MG63 (cell line): ENCODE measurements at places on chromosomes 5 and 9.

DNA sequence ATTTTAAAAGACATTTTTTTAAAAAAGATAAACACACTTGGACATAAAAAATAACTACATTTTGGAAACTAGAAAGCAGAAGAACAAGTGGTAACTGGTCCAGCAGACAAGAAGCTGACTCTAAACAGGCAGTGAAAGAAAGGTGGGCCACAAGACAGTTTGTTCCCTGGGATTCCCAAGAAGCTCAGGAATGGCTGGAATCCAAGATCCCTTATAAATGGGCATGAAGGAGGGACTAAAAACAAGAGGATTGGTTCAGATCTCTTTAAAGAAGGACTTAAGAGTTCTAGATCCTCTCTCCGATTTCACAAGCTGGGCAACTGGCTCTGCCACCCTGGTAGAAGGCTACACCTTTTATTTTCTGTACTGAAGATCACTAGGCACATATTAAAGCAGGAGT lies 102.8 kb downstream of the ARL15 start:
- DNase-seq: no peak

GRCh38 chr9:115946530-115946929 lies 207.1 kb upstream of the PAPPA start:
- no peak for DNase-seq

DNA sequence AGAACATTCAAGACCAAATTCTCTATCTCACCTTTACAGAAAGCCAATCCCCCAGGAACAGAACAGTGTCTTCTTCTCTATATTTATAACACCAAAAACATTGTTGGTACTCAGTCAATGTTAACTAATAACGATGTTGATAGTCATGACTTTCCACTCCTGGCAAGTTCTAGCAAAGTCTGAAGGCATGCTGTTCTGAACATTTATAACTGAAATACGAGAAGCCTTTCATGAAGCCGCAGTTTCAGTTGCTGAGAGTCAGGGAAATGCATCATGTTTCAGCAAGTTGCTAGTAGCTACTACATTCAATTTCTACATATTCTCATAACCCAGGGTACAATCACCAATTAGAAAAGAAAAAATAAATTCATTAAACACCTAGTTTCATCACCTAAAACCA lies 301.4 kb downstream of the PDE4D start:
- no peak for DNase-seq

DNA sequence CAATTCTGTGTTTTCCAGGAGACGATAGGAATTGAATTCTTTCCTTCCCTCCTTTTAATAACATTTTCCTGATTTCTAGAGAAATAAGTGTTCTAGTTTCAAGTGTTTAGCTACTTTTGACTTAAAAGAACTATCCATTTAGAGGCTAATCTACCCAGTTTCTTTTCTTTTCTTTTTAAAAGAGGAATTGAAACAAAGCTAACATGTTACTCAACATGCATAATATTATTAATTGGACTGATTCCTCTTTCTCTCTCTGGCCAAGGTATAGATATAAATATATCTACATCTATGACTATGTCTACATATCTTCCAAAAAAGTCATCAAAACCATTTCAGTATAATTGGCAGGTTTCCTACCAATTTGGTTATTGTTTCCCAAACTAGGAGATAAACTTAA lies 309.8 kb downstream of the TRPM3 start:
- DNase-seq: no peak

- peak; percentile 100 for DNase-seq
Observed at GRCh38 chr9:35905912-35906679, at the start of gene HRCT1. TSS of gene HRCT1 (plus strand) at chr9:35906202. CDS start at chr9:35906288, 86 bp downstream.

- DNase-seq: no peak
Observed at GRCh38 chr9:104988539-104988938, 60.6 kb upstream of the ABCA1 start.

DNA sequence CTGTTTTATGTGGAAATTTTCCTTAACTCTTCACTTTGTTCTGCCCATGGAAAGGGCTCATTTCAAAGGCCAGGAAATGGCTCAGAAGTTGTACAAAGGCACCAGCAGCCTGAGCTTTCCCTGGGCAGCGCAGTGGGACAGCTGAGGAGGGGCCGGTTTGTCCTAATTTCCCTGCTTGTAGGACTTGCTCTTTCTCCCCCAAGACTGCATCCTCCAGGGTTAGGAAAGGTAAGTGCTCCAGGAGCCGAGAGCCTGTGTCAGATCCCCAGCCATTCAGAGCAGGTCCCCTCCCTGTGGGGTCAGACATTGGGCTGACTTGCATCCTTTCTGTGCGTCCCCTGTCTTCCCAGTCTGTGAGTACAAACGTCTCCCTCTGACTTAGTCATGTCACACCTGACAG lies 43.5 kb downstream of the AGXT2 start:
- DNase-seq: no peak

- DNase-seq: no peak
Observed at GRCh38 chr5:122009436-122009835, 47.7 kb downstream of the SRFBP1 start.

DNA sequence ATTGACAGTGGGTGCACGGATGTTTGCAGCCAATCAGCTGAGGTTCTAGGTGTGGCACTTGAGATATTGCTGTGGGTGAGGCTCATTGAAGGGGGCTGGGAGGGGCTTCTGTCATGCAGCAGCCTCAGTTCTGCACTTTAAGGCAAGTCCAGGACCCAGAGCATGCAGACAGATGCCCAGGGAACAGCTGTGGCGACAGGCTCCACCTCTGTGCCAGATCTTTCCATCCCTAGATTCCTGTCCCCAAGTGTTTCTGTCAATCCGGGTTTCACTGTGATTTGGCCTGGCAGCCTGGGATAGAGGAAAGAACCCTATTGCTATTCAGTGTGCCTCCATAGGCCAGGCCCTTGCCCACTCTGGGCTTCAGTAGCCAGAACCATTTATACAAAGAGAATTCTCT lies 20.8 kb upstream of the CERCAM start:
- no peak for DNase-seq

GRCh38 chr9:38208206-38208901 lies 139.3 kb upstream of the SHB start:
- no peak for DNase-seq

GRCh38 chr9:85700330-85700729 lies 41.4 kb downstream of the AGTPBP1 start:
- DNase-seq: no peak

DNA sequence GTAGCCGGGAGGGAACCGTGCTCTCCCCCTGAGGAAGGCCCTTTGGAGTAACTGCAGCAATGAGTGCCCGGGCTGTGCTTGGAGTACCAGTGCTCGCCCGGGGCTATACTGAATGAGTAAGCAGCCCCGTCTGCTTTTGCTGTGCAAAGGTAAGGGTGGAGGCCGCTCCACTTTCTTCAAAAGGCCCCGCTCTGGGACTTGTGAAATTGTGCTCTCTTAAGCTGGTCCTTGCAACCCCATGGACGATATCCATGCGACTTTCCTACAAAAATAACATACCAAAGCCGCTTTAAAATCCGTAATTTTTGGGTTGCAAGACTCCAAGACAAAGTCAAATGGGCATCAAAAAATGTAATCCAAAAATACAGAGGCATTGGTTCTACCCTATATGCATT lies 578 bp upstream of the TNFAIP8 start:
- DNase-seq: no peak

DNA sequence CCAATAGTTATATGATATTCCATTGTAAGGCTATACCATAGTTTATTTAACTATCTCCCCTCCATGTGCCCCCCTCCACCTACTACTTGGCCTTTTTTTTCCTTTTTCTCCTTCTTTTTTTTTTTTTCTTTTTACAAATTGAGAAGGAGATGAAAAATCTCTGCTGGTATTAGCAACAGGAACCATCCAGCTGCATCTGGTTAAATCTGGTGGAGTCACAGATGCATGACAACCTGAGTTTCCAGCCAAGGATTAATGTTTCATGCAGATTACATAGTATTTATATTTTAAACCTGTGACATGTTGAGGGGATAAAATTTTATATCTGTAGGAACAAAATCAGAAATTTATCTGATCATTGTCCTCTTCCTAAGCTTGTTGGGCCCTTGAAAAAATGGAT lies 128.5 kb upstream of the IQGAP2 start:
- DNase-seq: no peak

DNA sequence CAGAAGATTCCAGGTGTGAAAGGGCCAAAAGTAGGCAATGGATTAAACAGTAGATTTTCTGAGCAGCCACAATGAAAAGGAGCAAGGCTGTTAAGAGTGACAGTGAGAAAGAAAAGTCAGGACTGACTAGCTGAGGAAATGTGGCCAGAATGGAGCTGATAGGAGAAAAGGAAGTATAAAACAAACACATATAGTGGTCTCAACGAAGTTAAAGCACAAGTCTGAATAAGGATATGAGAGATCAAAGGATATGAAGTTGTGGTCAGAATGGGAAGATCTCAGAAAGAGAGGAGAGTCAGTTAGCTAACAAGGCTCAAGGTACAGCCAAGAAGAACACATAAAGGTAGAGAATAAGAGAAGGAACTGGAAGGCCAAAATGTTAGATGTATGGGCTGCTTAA lies 39.9 kb downstream of the FNIP1 start:
- DNase-seq: no peak

DNA sequence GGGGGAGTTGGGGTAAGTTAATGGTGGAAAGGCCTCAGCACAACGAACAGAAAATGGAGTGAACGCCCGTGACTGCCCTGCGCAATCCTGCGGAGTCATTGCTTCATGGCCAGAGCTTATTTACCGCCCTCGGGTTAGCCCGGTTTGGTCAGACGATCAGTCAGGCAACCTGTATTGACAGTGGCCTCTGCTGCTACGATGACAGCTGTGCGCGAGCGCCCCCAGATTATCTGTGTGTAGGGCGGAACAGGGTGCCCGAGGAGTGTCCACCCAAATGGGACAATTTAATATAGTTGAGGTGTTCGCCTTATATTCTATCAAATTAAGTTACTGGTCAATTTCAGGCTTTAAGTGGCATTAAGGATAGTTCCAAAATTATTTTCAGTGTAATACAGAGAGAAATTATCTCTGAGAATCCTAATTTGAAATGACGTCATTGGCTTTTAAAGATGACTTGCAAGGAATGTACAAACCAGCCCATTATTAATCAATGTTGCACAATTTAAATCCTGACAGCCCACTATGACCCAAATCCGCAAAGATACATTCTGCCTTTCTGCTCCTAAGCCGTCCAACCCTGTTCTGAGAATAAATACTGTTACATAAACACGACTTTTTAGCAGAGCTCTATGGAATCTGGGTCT lies 879 bp upstream of the UBQLN1 start:
- DNase-seq: peak; percentile 12

DNA sequence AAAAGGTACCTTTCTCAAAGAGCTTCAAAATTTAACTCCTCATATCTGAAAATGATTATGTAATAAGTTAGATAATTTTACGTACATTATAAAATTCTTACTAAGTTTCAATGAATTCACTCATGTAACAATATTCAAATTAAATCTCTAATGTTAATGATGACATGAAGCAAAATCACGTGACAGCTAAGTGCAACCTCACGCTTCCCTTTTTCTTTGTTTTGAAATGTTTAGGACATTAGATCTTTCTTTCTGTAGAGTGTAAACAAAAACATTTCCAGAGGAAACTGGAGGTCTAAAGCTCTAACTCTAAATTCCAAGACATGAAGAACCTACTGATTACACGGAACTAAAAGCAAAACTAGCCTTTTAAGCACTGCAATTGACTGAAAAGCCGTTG lies 227.3 kb upstream of the TBCA start:
- no peak for DNase-seq

DNA sequence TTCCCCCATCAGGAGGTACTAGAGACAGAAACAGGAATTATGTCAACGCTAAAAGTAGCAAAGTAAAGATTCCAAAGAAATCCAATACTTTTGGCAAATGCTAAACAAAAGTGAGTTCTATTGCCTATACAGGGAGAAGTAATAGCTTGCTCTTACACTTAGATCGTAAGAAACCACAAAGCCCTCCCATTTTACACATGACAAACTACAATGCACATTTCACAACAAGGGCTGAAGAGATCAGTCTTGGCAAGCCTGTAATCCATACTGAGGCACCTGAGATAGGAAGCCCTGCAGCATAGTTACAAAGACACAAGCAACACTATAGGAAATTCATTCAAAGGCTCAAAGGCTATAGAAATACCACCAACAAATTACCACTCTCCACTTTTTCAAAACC lies 7.7 kb downstream of the HNRNPK start:
- no peak for DNase-seq

DNA sequence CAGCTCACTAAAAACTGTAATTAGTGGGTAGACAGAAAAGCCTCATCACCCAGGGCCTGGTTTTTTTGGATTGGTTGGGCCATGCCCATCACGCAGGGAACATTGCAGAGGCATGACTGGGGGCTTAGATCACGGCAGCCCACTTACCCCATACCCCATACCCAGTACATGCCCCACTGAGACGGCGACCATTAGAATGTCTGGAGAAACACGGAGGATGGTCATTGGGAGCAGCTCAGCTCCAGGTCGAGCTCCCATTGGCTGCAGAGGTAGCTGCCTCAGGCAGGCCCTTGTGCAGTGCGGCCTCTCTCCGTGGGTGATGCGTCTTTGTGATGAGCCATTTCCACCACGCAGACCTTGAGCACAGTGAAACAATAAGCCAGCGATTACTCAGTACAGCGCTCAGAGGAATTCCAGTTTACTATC lies 204.0 kb downstream of the GADD45G start:
- DNase-seq: no peak

DNA sequence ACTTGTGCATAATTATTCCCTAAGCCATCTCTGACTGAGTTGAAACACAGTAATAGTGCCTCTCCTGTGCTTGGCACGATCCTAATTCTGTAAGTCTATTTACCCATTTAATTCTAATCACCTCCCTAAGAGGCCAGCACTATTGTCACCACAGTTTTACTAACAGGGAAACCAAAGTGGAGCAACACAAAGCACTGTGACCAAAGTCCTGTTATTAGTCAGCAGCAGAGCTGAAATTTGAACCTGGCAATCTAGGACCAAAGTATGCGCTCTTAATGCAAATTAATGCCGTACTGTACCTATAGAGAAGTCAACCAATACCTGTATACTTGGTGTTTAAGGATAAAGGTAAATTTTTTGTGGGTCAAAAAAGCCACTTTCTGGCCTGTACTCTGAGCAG lies 77.1 kb upstream of the CNTLN start:
- no peak for DNase-seq

DNA sequence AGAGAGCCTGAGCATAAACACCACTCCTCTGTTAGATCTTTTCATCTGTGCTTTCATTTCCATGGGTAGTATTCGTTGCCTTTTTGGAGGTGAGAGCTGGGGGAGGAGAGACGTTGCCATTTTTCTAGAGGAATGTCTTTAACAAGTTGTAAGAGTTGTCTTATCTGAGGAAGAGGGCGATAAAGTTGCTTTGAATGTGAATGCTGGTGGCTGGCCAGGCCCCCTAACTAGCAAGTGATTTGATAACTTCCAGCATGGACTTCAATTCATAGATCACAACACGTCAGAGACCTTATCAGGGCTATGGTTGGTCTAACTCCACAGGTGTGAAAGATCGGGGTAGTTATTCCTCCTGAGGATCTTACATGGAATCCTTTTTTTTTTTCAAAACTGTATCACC lies 30.0 kb upstream of the AOPEP start:
- DNase-seq: no peak
